ENCODE measurements at places on chromosomes 11 and 22.

DNA sequence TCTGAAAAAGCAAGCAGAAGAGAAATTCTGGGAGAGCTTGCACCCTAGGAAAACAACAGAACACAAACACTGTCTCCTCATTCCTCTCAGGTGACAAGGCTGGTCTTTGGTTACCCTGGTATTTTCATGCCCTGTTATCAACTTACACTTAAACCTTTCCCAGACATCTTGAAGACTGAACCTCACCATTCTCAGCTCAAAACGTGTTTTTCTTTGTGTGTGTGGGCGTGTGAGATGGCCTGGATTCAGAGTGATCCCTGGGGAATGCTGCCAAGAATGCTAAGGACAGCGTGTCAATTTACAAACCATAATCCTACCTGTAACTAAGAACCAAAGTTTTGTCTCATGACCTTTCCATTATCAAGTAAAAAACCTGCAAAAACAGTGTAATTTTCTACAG, 33.3 kb downstream of the ELF5 start:
- no peak for DNase-seq

GRCh38 chr11:133990501-133990900, 33.7 kb upstream of the IGSF9B start:
- no peak for DNase-seq

- no peak for DNase-seq
Observed at GRCh38 chr22:26522012-26522411, 9.7 kb upstream of the TFIP11 start.

DNA sequence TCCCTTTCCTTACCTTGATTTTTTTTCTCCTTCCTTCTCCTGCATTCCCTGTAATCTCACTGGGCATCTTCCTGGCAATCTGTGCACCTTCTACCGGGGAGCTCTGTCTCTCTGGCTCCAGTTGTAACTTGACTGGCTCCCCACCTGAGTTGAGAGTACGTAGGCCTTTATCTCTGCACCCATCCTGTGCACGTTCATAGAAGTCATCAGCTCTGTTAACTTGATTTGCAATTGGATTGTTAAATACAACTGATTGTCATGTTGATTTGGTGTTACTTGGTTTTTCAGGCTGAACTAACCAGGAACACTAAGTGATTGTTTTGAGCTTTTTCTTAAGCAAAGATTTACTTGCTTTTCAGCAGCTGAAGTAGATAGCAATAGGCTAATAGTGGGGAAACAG, 11.8 kb downstream of the SWAP70 start:
- no peak for DNase-seq

DNA sequence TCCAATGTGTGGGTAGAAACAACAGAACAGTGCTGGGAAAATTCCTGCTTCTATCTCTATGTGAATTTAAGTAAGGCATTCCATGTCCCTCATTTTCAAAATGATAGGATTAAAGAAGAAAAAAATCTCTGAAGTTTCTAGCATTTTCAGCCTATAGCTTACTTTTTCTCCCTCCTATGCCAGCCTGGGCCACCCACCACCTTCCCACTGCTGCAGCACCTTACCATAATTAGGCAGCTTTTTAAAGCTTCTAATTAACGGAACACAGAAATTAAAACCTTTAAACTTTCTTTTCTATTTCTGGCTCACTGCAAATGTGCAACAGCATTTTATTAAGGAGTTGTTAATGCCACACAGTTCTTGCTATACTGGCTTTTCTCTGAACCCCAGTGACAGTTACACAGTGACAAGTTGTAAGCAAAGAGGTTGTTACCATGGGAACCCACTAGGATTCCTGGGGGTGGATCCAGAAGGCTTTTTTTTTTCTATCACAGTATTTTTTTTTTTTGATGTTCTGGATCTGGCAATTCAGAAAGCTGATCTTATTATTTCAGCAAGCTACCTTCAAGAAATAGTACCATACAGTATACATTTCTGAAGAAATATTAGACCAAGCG, 20.2 kb downstream of the CELF1 start:
- peak; percentile 21 for DNase-seq

DNA sequence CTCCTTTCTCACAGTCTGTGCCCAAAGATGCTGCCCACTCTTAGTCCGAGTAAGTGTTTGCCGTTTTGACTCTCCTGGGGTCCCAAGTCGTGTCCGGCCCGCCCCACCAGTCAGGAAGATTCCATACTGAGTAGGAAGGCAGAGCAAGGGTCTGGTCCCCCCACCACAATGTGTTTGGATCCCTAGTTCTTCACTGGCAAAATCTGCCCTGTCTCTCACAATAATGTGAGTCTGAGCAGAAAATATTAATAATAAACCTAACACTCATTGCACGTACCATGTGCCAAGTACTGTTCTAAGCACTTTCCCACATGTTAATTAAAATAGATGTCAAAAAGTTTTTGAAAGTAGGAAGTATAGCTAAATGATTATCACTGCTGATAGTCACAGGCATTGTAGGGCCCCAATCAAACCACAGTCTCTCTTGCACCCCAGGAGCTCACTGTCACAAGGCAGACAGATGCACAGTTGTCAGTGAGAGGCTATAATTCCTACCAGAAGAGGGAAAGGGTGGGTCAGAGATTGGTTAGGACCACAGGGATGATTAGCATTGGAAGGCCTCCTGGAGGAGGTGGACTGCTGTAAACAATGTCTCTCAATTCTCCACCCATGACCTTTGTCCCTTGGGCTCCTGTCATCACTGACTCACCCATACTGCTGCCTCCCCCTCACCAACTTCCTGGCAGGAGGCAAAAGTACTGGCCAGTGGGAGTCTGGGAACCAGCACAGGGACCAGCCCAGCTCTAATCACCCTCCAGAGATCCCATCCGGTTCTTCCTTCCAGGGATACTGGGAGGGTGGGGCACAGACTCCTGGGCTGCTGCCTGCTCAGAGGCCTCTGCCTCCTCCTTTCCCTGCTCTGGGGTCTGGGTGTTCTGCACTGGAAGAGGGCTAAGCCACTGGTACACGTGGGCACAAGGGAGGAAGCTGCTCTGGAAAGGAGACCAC, 1.0 kb upstream of the POLD4 start:
- no peak for DNase-seq

DNA sequence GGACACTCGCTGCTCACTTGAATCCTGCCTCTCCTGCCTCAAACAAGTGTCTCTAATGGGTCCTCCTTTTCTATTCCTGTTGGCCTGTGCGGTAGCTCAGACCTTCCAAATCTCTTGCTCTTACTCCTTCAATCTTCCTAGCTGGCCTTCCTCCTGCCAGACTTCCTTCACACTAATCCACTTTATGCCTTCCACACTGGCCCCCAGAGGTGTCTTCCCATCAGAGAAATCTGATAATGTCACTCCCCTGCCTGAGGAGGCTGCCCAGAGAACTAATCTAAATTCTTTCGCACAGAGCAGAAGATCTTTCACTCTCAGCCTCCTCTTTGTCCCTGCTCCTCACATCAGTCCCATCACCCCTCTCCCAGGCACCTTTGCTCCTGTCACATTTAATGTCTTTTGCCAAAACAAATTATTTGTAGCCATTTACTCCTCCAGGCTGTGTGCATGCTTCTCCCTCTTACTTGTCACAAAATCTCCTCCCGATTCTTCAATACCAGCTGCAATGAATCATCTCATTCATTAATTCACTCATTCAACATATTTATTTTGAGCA, 175.7 kb downstream of the MAML2 start:
- DNase-seq = no peak

DNA sequence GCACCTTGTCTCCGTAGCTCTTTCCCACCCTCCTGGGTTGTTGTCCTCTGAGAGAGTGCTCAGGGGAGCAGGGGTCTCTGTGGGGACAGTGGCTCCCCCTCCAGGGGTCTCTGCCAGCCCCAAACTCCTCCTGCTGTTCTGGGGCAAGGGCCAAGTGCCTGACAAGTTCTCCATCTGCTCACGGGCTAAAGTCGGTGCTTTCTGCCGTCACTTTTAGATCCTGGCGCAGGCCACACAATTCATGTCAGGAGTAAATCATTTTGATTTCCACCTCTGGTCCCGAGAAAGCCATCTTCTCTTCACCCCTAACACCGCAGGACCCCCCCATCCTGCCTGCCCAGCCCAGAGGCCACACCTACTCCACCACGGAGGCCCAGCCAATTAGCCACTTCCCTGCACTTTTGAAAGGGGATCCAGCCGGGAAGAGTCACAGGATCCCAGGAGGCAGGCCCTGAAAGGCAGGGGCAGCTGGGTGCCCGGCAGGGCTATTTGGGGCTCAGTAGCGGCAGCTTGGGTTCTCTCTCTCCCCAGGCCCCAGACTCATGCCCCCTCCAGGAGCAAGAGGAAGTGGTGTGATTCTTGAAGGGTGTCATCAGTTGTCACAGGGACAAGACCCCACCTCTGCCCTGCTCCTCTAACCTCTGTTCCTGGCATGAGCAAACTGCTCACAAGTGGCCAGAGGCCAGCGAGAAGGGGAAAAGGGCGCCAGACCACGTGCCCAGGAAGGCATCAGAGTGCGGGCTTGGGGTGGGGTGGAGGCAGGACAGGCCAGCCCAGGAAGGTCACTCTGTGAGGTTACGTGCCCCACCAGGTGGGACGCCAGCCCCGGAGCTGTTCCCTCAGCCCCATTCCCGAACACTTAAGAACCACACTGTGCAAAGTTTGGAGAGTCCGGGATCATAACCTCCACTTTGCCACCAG, 1.3 kb downstream of the MACROD1 start:
- no peak for DNase-seq

- peak; percentile 60 for DNase-seq
Observed at GRCh38 chr11:45110562-45110961, 35.9 kb upstream of the PRDM11 start.

DNA sequence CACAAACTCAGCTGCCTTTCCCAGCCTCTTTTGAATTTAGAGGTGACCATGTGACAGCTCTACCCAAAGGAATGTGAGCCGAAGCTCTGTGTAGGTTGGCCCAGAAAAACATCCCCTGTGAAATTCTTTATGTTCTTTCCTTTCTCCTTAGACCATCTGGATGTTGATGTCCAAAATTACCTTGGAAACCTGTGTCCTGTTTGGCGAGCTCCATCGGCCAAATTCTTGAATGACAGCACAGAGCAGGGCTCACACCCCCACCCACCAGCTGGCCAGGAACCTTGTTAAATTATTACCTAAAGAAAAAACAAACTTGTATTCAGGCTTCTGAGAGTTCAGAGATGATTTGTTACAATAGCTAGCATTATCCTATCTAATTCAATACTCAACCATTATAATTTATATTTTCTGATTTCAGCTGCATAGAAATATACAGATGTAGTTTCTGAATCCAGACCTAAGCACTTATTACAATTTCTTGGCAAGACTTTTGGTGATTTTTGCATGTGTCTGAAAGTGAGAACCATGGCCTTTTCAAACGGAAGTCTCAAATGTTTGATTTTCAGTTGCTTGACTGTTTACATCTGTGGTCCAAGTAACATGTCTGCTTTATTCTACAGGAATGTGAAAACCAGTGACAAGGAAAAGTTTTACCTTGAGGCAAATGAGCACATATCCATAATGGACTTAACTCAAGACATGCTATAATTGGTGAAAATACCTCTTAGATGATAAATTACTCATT, 554.2 kb downstream of the NTM start:
- no peak for DNase-seq

- DNase-seq = no peak
Observed at GRCh38 chr22:44519886-44520285, 21.9 kb upstream of the RTL6 start.

- DNase-seq = peak; percentile 43
Observed at GRCh38 chr11:46369458-46370152, 11.9 kb upstream of the MDK start.

- DNase-seq = no peak
Observed at GRCh38 chr11:119669487-119669886, 59.5 kb downstream of the NECTIN1 start.

- DNase-seq = no peak
Observed at GRCh38 chr11:122423886-122424285, 231.6 kb upstream of the UBASH3B start.

DNA sequence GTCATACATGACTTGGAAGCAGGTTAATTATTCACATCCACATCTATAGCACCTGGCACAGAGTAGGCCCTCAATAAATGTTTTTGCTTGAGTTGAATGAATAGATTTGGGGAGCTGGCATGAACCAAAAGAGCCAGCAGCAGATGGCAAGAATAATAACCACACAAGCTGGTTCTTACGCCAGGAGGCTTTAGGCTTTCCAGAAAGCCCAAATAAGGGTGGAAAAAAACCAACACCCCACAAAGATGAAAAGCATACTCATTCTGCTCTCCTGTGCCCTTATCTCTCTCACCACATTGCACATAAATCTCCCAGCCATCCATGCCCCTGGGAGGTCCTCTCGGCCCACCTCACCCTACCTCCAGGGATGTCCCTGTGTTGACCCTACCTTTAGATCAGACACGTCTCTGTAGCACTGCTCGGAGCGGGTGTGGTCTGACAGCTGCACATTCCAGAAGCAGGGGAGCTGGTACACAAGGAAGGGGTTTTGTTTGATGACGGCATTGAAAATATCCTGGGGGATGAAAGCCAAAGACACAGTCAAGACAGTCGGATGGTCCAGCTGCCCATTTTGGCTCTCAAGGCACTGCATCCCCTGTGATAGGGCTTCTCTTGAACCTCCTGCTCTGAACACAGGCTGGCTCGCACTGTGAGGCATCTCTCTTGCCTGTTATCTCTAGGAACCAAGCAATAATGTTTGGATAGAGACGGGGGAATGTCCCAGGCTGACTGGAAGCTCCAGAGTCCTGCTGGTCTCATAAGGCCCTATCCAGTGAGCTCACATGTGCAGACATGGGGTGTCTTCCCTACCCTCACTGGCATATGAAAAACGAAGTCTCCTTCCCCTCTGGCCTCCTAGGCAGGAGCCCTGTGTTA, 323.6 kb upstream of the SYN3 start:
- no peak for DNase-seq

DNA sequence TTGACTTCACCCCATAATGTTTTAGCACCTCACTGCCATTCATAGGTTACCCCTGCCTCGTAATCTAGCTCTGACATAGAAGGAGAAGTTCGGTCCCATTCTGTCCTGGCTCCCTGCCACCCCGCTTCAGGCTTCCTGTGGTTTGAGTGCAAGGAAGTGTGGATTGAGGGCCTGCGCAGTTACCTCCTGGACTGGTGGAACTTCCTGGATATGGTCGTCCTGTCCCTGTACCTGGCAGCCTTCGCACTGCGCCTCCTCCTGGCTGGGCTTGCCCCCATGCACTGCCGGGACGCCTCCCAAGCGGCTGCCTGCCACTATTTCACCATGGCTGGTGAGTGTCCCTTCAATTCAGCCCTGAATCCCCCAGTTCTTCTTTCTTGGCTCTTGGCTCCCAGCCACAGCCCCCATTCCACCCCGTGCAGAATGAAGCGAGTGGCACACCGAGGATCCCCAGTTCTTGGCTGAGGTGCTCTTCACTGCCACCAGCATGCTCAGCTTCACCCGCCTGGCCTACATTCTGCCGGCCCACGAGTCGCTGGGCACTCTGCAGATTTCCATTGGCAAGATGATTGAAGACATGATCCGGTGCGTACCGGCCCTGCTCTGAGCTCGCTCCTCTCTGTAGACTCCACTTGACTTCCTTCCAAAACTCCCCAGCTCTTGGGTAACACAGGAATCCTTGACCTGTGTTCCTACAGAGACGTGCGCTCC, 15.4 kb downstream of the ART5 start:
- DNase-seq = no peak

- peak; percentile 30 for DNase-seq
Observed at GRCh38 chr11:44110231-44110679, 14.8 kb downstream of the EXT2 start.

All from NCI-H146 (cell line).